GM12891 (cell line): ENCODE measurements at places on chromosomes 6 and 20.

GRCh38 chr20:45611054-45611453 is 18.5 kb upstream of the WFDC10A start:
- DNase-seq = no peak

GRCh38 chr20:46898423-46898822 is 3.8 kb downstream of the EYA2 start:
- DNase-seq = no peak

- no peak for DNase-seq
Measured at GRCh38 chr6:118197539-118197938, 290.5 kb downstream of the SLC35F1 start.

- DNase-seq = no peak
Measured at GRCh38 chr6:138442663-138443062, 38.6 kb downstream of the HEBP2 start.

- DNase-seq = no peak
Measured at GRCh38 chr20:8547035-8547650, 415.1 kb downstream of the PLCB1 start.
